NCI-H1417 (cell line): ENCODE measurements at places on chromosomes 3 and 15.

- no peak for DNase-seq
Observed at GRCh38 chr3:37155782-37156181, 18.6 kb downstream of the LRRFIP2 start.

DNA sequence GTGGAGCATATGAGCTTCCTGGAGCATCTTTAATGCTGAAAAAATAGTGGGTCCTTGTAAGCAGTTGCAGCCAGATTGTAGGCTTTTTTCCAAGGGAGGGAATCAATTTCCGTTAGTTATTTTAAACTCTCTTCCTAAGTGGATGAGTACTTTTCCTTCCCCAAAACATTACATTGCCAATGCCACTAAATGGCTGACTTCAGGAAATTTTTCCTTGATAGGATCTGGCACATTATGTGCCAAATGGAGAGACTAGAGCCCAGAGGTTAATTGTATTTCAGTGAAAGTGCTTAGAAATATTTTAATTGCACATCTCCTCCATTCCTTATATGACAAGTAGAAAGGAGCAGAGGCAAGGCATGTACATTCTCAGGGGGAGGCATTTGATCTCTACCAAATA lies 83.5 kb downstream of the TNFAIP8L3 start:
- no peak for DNase-seq

- DNase-seq = no peak
Observed at GRCh38 chr3:71991046-71991445, 206.1 kb upstream of the PROK2 start.

- no peak for DNase-seq
Observed at GRCh38 chr3:29408676-29409075, 127.8 kb downstream of the RBMS3 start.

GRCh38 chr3:168808596-168808995 lies 712.9 kb upstream of the GOLIM4 start:
- no peak for DNase-seq

GRCh38 chr3:111538111-111538510 lies 3.9 kb upstream of the CD96 start:
- DNase-seq = no peak

DNA sequence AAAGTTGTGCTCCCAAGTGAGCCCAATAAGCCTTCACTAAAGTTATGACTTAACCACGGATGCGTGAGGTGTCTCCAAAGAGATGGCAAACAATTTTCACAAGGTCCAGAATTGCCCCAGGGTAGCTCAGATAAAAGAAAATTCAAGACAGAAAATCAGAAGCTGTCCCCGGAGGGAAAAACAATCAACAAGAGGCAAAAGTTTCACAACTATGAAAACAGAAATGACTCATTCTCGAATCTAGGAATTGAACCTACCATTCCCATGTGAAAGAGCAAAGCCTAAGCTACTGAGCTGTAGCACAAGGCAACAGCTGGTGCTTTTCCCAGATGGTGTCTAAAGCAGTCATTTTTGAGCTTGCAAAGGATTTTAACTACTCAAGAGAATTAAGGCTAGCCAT lies 33.5 kb upstream of the MKRN3 start:
- DNase-seq = no peak

- no peak for DNase-seq
Observed at GRCh38 chr3:152211655-152212054, 57.1 kb upstream of the MBNL1 start.

DNA sequence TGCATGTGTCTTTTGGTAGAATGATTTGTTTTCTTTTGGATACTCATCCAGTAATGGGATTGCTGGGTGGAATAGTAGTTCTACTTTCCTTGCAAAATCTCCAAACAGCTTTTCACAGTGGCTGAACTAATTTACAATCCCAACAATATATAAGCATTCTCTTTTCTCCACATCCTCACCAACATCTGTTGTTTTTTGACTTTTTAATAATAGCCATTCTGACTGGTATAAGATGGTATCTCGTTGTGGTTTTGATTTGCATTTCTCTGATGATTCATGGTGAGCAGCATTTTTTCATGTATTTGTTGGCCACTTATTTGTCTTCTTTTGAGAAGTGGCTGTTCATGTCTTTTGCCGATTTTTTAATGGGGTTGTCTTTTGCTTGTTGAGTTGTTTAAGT lies 55.8 kb downstream of the ST8SIA2 start:
- no peak for DNase-seq

- no peak for DNase-seq
Observed at GRCh38 chr15:57481038-57481705, 104.9 kb downstream of the CGNL1 start.

GRCh38 chr3:110495201-110495927 lies 576.3 kb upstream of the NECTIN3 start:
- no peak for DNase-seq

DNA sequence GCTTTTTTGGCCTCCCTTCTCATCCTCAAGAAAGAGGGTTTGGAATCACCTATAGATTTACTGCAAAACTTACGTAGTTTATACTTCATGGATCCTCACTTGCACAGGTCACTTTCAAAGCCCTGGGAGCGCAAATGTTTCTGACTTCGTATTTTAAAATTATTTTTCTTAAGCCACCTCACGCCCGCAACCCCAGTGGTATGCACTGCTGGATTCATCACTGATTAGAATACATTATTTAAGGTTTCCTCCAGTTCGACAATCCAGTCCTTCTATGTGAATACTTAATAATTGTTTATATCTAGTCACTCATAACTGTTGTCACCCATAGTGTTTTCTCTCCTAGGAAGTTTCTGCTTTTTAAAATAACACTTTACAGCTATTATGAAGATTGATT lies 339.9 kb downstream of the CHL1 start:
- DNase-seq = no peak

DNA sequence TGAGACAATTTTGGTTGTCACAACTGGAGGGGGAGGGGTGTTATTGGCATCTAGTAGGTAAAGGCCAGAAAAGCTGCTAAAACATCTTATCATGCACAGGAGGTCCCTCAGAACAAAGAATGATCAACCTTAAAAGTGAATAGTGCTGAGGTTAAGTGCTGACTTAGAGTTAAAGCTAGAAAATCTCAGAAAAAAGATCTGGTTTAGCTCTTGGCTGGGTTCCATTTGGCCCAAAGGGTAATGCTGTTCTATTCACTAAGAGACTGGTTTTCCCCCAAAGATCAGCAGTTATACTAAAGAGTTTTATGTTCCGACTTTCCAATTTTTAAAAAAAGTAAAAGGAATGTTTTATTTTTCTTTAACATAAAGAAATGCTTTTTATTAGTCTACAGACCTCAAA lies 15.6 kb downstream of the DCBLD2 start:
- no peak for DNase-seq

DNA sequence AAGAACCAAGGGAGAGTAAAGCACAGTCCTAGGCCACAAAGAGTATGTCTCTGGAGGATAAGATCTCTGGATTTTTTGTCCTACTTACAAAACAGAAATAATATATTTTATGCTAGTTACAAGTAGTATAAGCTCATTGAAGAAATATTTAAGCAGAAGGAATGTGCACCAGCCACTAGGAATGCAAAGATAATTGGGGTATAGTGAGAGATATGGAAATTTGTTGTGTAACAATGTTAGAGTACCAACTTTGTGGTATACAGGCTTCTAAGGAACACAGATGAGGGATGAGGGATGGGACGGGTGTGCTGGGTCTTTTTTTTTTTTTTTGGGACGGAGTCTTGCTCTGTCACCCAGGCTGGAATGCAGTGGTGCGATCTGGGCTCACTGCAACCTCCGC lies 26.5 kb downstream of the AKAP13 start:
- no peak for DNase-seq

GRCh38 chr15:68407886-68408881 lies 23.8 kb downstream of the ITGA11 start:
- DNase-seq = no peak

DNA sequence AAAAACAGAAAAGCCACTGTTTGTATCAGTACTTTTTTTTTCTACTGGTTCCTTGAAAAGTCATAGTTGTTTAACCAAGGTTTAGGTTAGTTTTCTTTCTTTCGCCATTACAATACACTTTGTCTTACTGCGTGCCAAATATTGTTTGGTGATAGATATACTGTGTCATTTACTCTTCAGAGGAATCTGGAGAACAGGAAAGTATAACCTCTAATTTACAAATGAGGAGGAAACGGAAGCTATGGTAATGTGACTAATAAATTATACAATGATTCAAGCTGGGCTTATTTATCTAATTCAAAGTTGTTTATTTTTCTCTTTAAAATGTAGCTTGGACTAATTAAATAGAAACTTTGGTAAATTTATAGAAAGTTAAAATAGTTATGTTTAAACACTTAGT lies 96.2 kb upstream of the ROBO2 start:
- no peak for DNase-seq

DNA sequence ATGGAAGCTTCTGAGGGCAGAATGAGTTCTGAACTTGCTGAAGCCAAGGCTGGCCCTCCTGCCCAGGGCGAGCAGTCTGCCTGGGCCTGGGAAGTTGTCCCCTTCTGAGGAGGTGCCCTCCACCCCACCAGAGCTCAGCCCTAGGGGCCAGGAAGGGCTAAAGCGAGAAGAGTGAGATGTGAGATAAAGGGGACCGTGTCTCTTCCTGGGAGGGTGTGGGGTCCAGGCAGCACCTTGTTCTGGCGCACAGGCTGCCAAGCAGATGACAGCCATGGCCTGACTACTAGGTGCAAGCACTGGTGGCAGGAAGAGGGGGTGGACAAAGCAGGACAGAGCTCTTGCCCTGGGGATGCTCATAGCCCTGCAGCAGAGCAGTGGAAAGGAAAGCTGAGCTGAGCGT lies 3.7 kb downstream of the PAK6 start:
- DNase-seq = no peak

DNA sequence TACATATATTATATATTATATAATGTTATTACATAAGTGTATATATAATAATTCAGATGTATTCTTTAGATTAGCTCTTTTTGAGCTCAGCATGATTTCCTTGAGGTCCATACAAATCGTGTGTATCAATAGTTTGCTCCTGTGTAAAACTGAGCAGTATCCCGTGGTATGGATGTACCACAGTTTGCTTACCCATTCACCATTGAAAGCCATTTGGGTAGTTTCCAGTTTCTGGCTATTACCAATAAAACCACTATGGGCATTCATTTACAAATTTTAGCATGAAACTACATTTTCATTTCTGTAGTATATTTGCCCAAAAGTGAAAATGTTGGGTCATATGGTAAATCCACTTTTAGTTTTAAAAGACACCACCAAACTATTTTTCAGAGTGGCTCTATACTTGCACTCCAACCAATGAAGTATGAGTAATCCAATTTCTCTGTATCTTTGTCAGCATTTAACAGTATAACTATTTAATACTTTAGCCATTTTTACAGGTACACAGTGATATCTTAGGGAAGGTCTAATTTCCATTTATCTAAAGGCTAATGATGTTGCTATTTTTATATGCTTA lies 1361.4 kb upstream of the GBE1 start:
- no peak for DNase-seq
